ENCODE measurements at places on chromosomes 2 and 18. TPM values are rescaled to one million over a fixed set of nuclear protein-coding genes. Genes with fewer than 3 reads are reported as not detected.

GRCh38 chr18:57431467-57432080 lies 3.6 kb upstream of the ONECUT2 start:
- DNase-seq: no peak

AFG3L2 gene
- 41.2 TPM for total RNA-seq

APLF gene
- 9.7 TPM for total RNA-seq

GRCh38 chr2:677959-678550 lies 849 bp upstream of the TMEM18 start:
- DNase-seq: no peak

- DNase-seq: no peak
Observed at GRCh38 chr2:170771421-170771937, 1.3 kb downstream of the ERICH2 start.

CFC1 gene
- not detected for total RNA-seq

GRCh38 chr2:226189061-226189460 lies 610.6 kb downstream of the IRS1 start:
- no peak for DNase-seq

DNA sequence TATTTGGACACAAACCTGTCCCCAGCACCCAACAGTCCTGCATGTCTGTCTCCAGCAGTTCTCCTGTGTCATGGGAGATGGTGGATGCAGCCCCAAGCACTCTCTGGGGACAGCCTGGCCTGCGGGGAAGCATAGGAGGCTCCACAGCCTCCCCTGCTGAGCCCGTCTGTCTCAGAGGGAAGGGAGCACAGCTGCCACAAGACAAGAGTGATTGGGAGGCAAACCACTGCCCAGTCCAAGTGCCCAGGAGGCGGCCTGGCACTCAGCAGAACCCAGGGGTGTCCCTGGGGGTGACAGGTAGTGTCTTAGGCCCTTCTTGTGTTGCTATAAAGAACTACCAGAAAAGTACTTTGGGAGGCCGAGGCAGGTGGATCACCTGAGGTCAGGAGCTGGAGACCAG lies 211.2 kb upstream of the MYT1L start:
- DNase-seq: no peak

- no peak for DNase-seq
Observed at GRCh38 chr18:59610546-59611140, 86.6 kb downstream of the CCBE1 start.

- no peak for DNase-seq
Observed at GRCh38 chr18:36130883-36131653, 1.4 kb downstream of the ELP2 start.

DNA sequence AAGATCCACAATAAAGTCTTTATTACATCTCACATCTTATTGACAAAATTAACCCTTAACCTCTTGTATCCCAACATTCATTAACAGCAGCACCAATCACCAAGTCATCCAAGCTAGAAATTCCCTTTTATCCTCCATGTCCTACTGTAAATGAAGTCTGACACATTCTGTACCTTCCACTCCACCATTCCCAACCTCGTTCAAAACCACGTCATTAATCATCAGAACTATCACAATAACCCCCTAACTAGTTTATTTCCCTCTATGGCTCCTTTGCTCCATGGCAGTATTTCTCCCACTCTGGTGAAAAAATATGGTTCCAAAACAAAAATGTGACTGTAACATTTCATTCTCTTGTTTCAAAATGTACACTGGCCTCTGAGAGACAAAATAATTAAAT lies 1626.2 kb downstream of the LRP1B start:
- DNase-seq: no peak

DNA sequence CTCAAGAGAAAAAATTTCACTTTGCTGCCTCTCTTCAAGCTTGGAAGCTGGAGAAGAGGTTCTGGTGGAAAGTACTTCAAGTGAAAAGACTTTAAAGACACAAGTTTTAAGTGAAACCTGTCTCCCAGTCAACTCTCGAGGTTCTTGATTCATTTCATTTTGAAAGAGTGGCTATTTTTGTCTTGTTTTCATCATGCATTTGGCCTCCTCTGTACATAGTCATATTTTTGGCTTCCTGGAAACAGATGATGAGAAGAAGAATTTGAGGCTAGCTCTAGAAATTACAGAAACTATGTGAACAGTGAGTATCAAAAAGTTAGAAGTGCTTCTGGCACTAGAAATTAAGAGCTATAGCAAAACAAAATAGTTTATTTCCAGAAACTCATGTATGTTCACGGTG lies 124.8 kb downstream of the DTNA start:
- DNase-seq: no peak

DNA sequence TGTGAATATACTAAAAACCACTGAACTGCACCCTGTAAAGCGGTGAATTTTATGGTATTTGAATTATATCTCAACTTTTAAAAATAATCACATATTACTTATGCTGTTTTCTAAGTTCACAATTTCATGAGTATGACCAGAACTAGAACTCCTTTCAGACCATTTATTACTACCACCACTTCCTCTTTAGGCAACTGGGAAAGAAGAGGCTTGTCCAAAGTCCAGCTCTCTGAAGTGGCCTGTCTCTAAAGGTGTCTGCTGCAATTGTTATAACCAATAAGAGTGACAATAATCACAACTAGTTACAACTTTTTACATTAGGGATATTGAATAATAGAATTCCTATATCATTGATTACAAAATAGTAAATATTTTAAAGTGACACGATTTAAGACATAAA lies 267.9 kb upstream of the PIK3C3 start:
- DNase-seq: no peak

GRCh38 chr18:44786257-44786656 lies 105.6 kb downstream of the SETBP1 start:
- no peak for DNase-seq

GRCh38 chr2:216807857-216808272 lies 52.0 kb downstream of the TNP1 start:
- DNase-seq: no peak

DNA sequence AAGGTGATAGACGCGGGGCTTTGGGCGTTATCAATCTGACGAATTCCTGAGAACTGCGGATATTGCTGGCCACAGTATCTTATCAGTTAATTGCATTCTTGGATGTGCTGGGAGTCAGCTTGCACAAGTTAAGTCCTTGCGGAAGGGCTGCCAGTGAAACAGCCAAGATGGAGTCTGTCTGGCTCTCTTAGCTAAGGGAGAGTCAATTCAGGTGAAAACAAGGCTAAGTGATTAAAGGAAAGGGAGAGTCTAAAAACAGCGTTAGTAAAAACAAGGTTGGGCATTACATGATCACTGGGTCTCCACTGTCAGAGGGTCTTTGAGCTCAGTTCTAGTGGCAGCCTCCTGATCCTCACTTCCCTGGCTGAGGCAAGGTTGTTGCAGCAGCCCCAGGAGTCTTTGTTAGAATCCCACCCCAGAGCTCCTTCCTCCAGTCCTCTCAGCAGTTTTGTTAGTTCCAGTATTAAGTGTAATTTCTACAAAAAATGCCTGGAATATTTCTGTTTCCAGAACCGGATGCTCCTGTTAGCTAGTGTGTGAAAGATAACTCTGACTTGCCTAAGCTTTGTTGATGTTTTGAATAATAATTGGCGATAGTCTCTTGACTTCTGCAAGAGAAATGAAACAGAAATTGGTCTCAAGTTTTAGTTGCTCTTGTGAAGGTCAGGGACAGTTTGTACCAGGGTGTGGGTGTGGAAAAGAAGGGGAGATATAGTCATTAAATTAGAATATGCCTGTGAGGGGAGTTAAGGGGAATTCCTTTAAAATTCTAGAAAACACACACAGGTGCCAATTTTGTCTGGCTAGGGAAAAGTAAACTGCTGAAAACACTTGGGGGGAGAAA lies 10.6 kb downstream of the CFLAR start:
- no peak for DNase-seq

GBX2 gene
- total RNA-seq: not detected

ECEL1 gene
- total RNA-seq: not detected

DNA sequence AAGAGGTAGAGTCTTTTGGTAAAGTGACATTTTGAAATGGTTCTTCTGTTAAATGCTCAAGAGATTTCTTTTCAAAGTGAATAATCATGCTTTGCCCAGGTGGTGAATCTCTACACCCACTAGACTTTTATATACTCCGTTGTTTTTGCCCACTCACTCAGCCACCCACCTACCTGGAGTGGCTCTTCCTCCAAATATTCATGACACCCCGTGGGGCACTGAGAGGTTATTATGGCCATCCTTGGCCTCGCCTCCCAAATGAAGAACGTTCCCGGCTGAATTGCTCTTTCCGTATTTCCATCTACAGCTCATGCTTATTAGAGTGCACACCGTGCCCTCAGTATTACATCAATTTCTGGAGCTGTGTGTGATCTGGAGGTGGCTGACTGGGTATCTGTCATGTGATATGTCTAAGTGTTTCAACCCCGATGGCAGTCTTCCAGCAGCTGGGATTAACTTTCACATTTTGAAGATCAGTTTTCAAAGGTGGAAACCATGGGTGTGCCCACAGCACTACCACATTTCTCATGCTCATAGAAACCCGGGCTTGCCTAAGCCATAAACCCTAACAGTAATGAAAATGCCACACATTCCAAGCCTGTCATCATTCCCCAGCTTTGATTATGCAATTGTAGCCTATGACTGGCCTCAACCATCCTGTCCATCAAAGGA lies 406.6 kb upstream of the MMADHC start:
- no peak for DNase-seq

- DNase-seq: no peak
Observed at GRCh38 chr2:118062048-118062447, 26.2 kb upstream of the INSIG2 start.

- no peak for DNase-seq
Observed at GRCh38 chr2:167715932-167716331, 531.5 kb downstream of the STK39 start.

GRCh38 chr2:204331988-204332387 lies 213.3 kb upstream of the PARD3B start:
- no peak for DNase-seq

NAT8 gene
- not detected for total RNA-seq

ASXL3 gene
- not detected for total RNA-seq

- DNase-seq: no peak
Observed at GRCh38 chr2:236341067-236341466, 76.9 kb upstream of the ASB18 start.

PER2 gene
- 11.1 TPM for total RNA-seq

DNA sequence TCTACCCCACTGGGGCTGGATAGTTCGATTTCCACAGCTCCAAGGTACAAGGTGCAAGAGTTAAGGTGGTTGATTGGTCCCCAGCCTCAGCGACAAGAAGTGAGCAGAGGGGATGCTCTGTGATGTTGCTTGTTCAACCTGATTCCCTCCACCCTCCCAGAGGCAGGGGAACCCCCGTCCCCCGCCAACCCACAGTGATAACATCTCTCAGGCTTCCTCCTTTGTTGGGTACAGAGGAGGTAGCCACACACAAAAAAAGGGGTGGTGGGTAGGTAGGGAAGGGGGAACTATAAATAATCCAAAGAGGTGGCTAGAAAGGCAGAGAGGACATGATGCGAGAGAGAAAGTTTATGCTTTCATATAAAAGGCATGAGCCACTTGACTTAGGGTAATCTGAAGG lies 192.9 kb upstream of the POU3F3 start:
- no peak for DNase-seq

- DNase-seq: no peak
Observed at GRCh38 chr2:207223051-207223450, 57.3 kb upstream of the KLF7 start.

GRCh38 chr18:42473611-42474010 lies 518.6 kb downstream of the PIK3C3 start:
- no peak for DNase-seq

SH2D6 gene
- total RNA-seq: 1.3 TPM

Measured in naive thymus-derived CD8-positive, alpha-beta T cell (primary cell).